Mammary epithelial cell (primary cell): ENCODE measurements at places on chromosomes 16 and 17. TPM values are rescaled to one million over a fixed set of nuclear protein-coding genes. Genes with fewer than 3 reads are reported as not detected.

DNA sequence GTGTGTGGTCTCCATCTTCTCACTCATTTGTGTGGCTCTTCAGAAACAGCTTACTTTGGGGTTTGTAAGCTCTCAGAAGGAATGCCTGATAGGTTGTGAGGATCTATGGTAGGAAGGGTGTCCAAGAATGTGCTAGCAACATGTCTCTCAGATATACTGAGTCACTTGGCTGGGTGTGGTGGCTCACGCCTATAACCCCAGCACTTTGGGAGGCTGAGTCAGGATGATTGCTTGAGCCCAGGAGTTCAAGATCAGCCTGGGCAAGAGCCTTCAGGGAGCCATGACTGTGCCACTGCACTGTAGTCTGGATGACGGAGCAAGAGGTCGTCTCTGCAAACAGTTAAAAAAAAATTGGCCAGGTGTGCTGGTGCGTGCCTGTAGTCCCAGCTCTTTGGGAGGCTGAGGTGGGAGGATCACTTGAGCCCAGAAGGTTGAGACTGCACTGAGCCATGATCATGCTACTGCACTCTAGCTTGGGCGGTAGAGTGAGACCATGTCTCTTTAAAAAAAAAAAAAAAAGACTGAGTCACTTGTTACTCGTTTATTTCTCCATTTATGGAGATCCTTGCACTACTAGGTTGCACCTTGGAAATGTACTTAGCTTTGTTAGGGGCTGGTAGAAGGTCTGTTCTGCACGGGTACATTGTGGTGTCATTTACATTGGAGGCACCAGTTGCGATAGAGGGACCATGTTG, 232.0 kb downstream of the SNX29 start:
- peak; percentile 16 for DNase-seq

- DNase-seq, result no peak
These were observed 473 bp upstream of the TPPP3 start for GRCh38 chr16:67393788-67394154.

DNA sequence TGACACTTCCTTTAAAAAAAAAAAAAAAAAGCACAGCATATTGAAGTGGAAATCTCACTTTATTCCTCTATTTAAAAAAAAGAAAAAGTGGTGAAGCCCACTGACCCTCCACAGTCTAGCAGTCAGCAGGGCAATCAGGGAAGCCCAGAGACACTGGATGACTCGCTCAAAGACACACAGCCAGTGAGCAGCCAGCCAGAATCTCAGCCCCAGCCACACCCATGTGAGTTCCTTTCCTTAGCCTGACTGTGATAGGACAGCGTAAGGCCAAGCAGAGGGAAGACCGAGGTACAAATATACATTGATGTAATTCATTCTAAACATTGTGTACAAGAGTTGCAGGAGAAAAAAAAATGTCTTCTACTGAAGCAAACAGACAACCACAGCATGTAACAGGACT, 22.5 kb downstream of the XPO6 start:
- DNase-seq, result no peak

GRCh38 chr17:28405632-28406472, at the start of gene SLC46A1:
Gene SLC46A1 (minus strand): TSS chr17:28406212. CDS start chr17:28406114, 98 bp downstream.
- peak; percentile 23 for DNase-seq

The TLCD1 gene
- 4.7 TPM for total RNA-seq

DNA sequence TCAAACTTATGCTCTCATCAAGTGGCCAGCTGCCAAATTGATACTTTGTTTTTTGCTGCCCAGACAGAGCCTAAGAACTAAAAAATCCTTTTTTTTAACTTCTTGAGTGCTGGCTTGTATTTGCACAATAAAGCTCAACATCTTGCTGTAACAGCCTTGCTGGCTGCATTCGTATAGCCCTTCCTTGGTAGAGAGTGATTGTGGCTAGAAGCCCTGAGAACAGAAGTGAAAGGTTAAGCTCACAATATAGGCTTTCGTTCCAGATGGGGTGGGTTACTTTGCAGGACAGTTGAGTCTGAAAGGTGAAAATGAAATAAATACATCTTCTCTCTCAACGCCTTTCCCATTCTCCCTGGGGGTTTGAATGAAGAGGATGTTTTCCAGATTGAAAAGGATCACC, 278.8 kb downstream of the HS3ST3B1 start:
- DNase-seq, result no peak

DNA sequence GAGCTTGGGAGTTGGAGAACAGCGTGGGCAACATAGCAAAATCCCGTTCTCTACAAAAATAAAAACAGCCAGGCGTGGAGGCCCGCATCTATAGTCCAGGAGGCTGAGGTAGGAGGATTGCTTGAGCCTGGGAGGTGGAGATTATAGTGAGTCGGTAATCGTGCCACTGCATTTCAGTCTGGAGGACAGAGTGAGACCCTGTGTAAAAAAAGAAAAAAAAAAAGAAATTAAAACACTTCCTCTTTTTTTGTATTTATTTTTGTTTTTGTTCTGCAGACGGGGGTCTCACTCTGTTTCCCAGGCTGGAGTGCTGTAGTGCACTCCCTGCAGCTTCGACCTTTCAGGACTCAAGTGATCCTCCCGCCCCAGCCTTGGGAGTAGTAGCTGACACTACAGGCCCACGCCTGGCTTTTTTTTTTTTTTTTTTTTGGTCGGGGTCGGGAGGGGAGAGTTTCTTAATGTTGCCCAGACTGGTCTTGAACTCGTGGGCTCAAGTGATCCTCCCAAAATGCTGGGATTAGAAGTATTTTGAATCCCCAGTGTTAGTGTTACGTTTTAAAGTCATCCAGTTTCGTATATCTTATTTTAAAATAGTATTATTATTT, 1.5 kb downstream of the IST1 start:
- DNase-seq, result no peak

The SPIRE2 gene
- 4.1 and 7.1 TPM in 2 replicates for total RNA-seq

GRCh38 chr17:76404256-76404655, 19.8 kb downstream of the SPHK1 start:
- DNase-seq, result no peak

- no peak for DNase-seq
These were observed 229.3 kb downstream of the C16orf78 start for GRCh38 chr16:49602976-49603310.

The ZSCAN10 gene
- total RNA-seq, result not detected

DNA sequence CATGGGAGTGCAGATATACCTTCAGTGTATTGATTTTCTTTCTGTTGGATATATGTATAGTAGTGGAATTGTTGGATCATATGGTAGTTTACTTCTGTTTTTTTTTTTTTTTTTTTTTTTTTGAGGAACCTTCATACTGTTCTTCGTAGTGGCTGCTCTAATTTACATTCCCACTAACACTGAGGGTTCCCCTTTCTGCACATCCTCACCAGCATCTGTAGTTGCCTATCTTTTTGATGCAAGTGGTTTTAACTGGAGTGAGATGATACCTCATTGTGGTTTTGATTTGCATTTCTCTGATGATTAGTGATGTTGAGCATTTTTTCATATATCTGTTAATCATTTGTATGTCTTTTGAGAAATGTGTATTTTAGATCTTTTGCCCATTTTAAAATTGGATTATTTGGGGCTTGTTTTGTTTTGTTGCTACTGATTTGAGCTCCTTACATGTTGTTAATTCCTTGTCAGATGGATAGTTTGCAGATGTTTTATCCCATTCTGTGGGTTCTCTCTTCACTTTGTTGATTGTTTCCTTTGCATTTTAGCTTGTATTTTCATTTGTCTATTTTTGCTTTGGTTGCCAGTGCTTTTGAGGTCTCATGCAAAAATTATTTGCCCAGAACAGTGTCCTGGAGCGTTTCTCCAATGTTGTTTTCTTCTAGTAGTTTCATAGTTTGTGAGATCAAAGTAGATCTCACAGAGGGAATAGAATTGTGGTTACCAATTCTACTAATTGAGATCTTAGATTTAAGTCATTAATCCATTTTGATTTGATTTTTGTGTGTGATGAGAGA, 25.0 kb upstream of the BCAS3 start:
- no peak for DNase-seq

DNA sequence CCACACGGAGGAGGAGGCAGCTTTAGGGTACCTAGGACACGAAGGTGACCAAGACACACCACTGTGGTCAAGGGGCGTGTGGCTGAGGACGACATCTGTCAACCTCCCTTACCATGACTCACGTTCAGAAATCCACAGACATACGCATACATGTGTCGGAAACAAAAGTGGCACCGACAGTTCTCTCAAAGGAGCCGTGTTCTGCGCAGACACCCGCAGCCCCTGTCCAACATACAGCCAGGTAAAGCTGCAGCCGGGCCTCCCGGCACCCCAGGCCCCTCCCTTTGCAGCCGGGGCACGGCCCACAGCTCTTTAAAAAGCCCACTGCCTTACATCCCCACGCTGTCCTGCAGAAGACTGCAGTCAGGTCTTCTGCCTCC, 40.5 kb upstream of the KLHDC4 start:
- DNase-seq, result peak; percentile 71

DNA sequence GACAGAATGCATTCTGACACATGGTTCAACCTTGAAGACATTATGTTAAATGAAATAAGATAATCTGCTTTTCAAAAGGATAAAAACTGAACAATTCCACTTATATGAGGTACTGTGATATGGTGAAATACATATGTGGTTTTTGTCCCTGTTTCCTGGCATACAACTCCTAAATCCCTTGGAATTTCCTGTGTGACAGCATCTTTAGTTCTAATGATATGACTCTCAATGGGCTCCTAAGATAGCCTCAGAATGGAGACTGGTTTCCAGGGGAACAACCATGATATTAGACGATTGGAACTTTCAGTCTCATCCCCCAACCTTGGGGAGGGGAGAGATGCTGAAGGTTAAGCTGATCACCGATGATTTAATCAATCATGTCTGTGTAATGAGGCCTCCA, 37.7 kb upstream of the PHLPP2 start:
- DNase-seq, result peak; percentile 2

DNA sequence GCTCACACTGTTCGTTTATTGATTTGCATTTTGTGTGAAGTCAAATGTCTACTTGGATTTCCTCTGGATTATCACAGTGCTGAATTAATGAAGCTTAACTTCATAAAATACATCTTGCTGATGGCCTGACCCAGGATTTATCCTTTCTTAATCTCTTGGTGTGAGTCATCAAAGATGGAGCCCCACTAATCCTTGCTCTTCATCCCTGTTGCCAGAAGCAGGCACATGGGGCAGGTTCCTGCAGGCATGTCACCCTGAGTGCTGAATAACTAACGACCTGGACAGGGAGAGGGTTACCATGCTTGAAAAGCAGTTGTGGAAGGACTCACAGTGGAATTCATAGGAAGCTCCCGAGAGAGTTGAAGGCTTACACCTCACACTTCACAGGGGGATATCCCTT, 56.0 kb upstream of the FA2H start:
- peak; percentile 9 for DNase-seq
